Left renal pelvis (tissue), 4 donors: ENCODE measurements at places on chromosomes 1 and 21. TPM values are rescaled to one million over a fixed set of nuclear protein-coding genes. Genes with fewer than 3 reads are reported as not detected.

The MR1 gene
- polyA plus RNA-seq, result 5.2 TPM

The FAM78B gene
- polyA plus RNA-seq, result 1.6 TPM

The ROR1 gene
- 33.1 TPM for polyA plus RNA-seq

The CFAP74 gene
- 0.27 TPM for polyA plus RNA-seq

The LRRN2 gene
- 11.1 TPM for polyA plus RNA-seq

The MTARC1 gene
- polyA plus RNA-seq, result 6.3 TPM
